ENCODE measurements at places on chromosomes 5 and 9.
A peak's percentile ranks its signal among the peaks of the same experiment; 100 is the strongest.

- no peak for DNase-seq
Observed at GRCh38 chr9:117492476-117492875, 77.6 kb upstream of the ASTN2 start.

GRCh38 chr5:159566832-159567231 is 236.5 kb upstream of the IL12B start:
- no peak for DNase-seq

DNA sequence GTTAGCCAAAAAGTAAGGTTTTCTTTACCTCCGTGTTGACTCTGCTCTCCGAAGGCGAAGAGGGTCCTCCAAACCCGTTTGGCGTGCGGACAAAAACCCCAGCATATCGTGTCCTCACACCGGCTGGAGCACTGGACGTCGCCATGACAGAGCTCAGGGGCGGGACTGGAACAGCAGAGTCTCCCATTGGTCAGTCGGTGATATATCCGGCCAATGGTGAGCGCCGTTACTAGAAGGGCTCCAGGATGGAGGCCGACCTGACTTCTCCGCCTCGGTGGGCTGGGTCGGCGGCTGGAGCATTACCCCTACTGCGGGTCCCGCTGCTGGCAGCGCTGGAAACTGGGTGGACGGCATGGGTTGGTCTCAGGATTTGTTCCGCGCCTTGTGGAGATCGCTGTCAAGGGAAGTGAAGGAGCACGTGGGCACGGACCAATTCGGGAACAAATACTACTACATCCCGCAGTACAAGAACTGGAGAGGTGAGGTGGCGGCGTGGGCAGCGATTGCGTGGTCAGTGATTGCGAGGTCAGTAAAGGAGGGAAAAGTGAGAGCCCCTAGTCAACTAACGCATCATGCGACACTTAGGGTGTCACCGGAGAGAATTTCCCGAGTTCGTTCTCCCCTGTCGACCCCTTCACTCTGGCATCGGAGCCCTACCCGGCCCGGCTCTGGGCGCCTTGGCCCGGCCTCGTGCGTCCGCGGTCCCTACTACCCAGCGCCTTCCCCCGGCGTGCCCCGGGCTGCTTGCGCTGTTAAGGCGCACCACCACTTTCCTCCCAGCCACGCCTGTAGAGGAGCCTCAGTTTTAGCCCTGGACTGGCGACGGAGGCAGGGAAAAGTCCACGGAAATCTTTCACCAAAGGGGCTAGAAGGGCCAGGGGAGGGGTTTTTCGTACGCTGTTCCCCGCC is at the start of the genes ERCC8 and NDUFAF2:
Gene ERCC8 (minus strand): TSS at position 167 of the 909 bp plus-strand sequence. CDS start 62 bp downstream, at position 105.
Gene NDUFAF2 (plus strand): TSS at position 302 of the 909 bp plus-strand sequence. CDS start 51 bp downstream, at position 353.
- peak; percentile 73 for DNase-seq

DNA sequence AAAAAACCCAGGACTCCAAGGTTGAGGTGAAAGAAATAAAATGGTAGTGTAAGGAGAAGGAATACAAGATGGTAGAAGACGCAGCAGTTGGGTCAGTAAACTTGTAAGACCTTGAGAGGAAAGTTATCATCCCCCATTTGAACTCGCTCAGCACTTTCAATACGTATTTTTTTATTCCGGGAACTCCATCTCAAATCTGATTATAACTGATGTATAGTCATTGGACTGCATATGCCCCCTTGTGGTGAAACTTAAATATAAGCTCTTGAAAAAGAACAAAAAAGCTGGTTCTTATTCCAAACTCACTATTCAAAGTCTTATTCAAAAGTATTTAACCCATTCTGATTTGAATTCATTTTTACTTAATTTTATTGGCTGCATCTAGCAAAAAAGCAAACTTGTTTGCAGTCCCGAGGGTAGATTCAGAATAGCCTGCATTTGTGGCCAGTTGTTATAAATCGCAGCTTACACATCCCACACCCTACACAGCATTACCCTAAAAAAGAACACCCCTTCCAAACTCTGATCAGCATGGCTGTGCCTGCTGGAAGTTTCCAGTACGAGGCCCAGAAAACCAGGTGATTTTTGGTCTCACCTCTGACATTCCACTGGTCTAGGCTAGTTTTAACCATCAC is 118.0 kb downstream of the ESM1 start:
- no peak for DNase-seq

GRCh38 chr9:94517254-94517653 is 37.6 kb upstream of the PCAT7 start:
- DNase-seq = no peak

DNA sequence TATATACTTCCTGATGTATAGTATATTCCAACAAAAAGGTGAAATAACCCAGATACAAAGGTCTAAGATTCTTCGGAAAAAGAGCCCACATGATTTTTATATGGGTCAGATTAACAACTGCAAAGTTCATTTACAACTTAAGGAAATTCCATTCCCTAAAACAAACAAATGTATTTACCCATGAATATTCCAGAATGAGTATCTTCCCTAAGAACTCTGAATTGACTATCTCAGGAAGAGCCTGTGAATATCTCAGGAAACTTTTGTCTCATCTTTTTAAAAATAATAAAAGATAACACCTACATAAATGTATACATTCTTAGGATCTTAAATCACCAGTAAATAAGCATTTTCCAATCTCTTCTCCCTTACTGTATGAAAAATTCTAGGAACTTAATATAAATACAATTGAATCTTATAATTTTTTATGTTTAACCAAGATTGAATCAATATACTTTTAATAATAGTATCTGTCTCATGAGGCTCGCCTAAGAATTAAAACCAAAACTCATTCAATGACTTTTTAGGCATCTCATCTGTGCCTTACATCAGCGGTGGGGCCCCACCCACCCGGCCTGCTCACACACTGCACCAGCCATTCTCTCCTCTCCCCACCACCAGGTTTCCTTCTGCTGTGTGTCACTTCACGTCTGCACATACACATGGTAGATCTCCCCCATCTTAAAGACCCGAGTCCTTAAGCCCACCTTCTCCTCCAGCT is 78.1 kb downstream of the RAPGEF1 start:
- no peak for DNase-seq

DNA sequence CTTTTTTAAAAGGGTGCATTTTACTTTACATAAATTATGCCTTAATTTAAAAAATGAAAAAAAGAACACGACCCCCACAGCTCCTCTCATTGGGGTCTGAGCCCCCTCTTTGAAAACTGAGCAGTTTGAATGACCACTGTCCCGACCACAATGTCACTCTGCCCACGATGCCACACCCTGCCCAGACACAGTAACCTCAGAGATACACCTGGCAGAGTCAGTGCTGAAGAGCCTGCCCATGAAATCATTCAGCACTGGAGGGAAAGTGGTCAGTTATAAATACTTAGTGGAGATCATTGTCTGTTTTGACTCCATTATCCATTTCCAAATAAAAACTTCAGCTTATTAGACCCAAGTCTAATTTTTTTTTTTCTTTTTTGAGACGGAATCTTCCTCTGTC is 49.3 kb downstream of the DNAJC21 start:
- no peak for DNase-seq

- DNase-seq = no peak
Observed at GRCh38 chr9:126704157-126704891, 90.6 kb downstream of the LMX1B start.

Data from stimulated activated CD8-positive, alpha-beta memory T cell treated with anti-CD3 and anti-CD28 coated beads, Interleukin-15, amount 100 ng/mL, for 4 hours (primary cell).